K562 (cell line): ENCODE measurements at places on chromosomes 2 and 18. TPM values are rescaled to one million over a fixed set of nuclear protein-coding genes. Genes with fewer than 3 reads are reported as not detected.

The ZNF396 gene
- total RNA-seq: 1.2 and 2.0 TPM in 2 replicates

The LAMA1 gene
- 0.04 and 0.18 TPM in 2 replicates for total RNA-seq

The PLEK gene
- total RNA-seq: 0.33 and 0.56 TPM in 2 replicates

The RGPD8 gene
- 0.45 and 0.47 TPM in 2 replicates for total RNA-seq

The AGXT gene
- total RNA-seq: 0.18 TPM in 2 replicates

The RAB6C gene
- not detected in 2 replicates for total RNA-seq

The NEB gene
- 2.2 and 2.5 TPM in 2 replicates for total RNA-seq

The CDC42EP3 gene
- total RNA-seq: 2.5 and 4.2 TPM in 2 replicates

DNA sequence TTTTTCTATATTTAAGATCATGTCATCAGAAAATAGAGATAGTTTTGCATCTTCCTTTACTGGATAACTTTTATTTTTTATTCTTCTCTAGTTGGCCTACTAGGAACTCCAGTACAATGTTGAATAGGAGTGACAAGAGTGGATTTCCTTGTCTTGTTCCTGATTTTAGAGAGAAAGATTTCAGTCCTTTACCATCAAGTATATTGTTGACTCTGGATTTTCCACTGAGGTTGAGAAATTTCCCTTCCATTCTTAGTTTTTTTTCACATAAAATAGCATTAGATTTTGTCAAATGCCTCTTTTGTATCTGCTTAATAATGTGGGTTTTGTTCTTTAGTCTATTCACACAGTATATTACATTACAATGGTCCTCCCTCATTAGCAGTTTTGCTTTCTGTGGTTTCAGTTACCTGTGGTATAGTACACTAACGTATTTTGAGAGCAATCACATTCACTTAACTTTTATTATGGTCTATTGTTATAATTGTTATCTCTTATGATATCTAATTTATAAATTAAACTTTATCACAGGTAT lies 105.5 kb downstream of the THADA start:
- no peak overlapping the region for H3K4me3 ChIP-seq
- H3K27me3 ChIP-seq: no peaks in the 10 kb centered on the region
- no peaks in the 10 kb centered on the region for H3K4me1 ChIP-seq
- H3K36me3 ChIP-seq: no peaks in the 10 kb centered on the region
- H3K27ac ChIP-seq: no peak overlapping the region

DNA sequence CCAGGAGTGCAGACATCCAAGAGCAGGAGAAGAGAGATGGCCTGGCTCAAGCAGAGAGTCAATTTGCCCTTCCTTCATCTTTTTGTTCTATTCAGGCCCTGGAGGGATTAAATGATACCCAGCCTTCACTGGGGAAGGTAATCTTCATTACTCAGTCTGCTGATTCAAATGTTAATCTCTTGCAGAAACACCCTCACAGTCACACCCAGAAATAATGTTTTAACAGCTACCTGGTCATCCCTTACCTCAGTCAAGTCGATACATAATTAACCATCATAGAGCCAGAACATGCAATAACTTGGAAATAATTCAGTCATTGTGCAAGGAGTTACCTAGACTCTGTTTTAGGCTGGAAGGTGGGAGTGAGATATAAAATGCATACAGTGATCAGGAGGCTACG lies 163.7 kb upstream of the TNP1 start:
- no peak overlapping the region for H3K27ac ChIP-seq
- no peak overlapping the region for H3K4me3 ChIP-seq
- H3K36me3 ChIP-seq: no peaks in the 10 kb centered on the region
- no peak for DNase-seq
- H3K27me3 ChIP-seq: peaks cover under 1% of the 10 kb centered on the region; the same call in 1 of the 2 replicates
- H3K4me1 ChIP-seq: no peaks in the 10 kb centered on the region

GRCh38 chr2:39437522-39438296 lies 624 bp upstream of the MAP4K3 start:
- DNase-seq: peak; percentile 57
- H3K36me3 ChIP-seq: no peaks in the 10 kb centered on the region
- peak overlapping the region; percentile 81 for H3K4me3 ChIP-seq
- peak overlapping the region; percentile 89 for H3K27ac ChIP-seq

- DNase-seq: no peak
- no peaks in the 10 kb centered on the region for H3K27me3 ChIP-seq
- no peaks in the 10 kb centered on the region for H3K4me1 ChIP-seq
- no peaks in the 10 kb centered on the region for H3K36me3 ChIP-seq
- no peak overlapping the region for H3K27ac ChIP-seq
Observed at GRCh38 chr18:63879709-63880108, 7.8 kb upstream of the SERPINB2 start.

GRCh38 chr18:24009651-24010333 lies 4.8 kb upstream of the TTC39C start:
- H3K4me1 ChIP-seq: no peaks in the 10 kb centered on the region
- H3K4me3 ChIP-seq: no peak overlapping the region
- no peak for DNase-seq
- no peaks in the 10 kb centered on the region for H3K36me3 ChIP-seq

GRCh38 chr2:43110442-43110871 lies 115.9 kb downstream of the ZFP36L2 start:
- no peaks in the 10 kb centered on the region for H3K36me3 ChIP-seq
- H3K27ac ChIP-seq: no peak overlapping the region
- no peaks in the 10 kb centered on the region for H3K27me3 ChIP-seq
- peaks cover 10% of the 10 kb centered on the region; the same call in 1 of the 2 replicates for H3K4me1 ChIP-seq

- peak overlapping the region; percentile 97 for H3K27ac ChIP-seq
- H3K4me1 ChIP-seq: peaks cover 13% of the 10 kb centered on the region
- H3K27me3 ChIP-seq: peaks cover 9% of the 10 kb centered on the region
- peaks cover 17% of the 10 kb centered on the region for H3K36me3 ChIP-seq
- DNase-seq: no peak
- peak overlapping the region; percentile 99 for H3K4me3 ChIP-seq
Observed at GRCh38 chr2:42360493-42360889, 526 bp downstream of the COX7A2L start.

DNA sequence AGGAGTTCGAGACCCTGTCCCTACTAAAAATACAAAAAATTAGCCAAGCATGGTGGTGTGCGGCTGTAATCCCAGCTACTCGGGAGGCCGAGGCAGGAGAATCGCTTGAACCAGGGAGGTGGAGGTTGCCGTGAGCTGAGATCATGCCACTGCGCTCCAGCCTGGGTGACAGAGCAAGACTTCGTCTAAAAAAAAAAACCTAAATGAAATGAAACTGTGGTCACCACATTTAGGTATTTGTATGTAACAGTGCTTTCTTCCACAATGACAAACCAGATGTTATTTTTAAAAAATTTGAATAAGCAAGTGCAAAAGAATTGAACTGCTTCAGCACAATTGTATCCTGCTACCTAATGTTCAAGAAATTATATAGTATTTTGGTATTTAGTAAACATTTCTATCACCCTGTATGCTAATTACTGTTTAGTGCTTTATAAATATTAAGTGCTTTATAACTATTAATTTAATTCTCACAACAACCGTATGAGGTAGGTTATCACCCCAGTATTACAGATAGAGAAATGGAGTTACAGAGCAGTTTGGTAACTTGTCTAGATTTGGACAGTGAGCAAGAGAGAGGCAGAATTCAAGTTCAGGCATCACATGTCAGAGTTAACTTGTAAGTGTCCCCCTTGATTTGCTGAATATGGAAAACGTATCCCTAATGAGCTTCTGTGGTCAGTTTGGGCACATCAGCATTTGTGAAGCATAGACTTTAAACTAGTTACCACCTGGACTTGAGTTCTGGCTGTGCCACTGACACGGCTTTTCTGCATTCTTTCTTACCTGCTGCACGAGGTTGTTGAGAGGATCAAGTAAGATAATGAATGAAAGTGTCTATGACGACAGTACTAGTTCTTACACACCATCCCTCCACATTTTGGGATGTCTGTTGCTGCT lies 14.4 kb downstream of the PHLPP1 start:
- no peaks in the 10 kb centered on the region for H3K4me1 ChIP-seq
- no peak for DNase-seq
- H3K36me3 ChIP-seq: no peaks in the 10 kb centered on the region
- no peaks in the 10 kb centered on the region for H3K27me3 ChIP-seq
- no peak overlapping the region for H3K4me3 ChIP-seq

- no peak for DNase-seq
Observed at GRCh38 chr2:121819846-121820245, 64.4 kb downstream of the TSN start.

GRCh38 chr18:43009674-43010073 lies 105.8 kb downstream of the RIT2 start:
- DNase-seq: no peak
- no peak overlapping the region for H3K27ac ChIP-seq
- no peaks in the 10 kb centered on the region for H3K4me1 ChIP-seq
- no peaks in the 10 kb centered on the region for H3K27me3 ChIP-seq

- peak overlapping the region; percentile 88 for H3K27ac ChIP-seq
- peak; percentile 52 for DNase-seq
- peaks cover 8% of the 10 kb centered on the region; the same call in 1 of the 2 replicates for H3K4me1 ChIP-seq
- H3K27me3 ChIP-seq: no peaks in the 10 kb centered on the region
- no peaks in the 10 kb centered on the region for H3K36me3 ChIP-seq
Observed at GRCh38 chr2:81481242-81481993, 1176.9 kb upstream of the LRRTM1 start.

- DNase-seq: no peak
- no peak overlapping the region for H3K27ac ChIP-seq
- no peaks in the 10 kb centered on the region for H3K27me3 ChIP-seq
- H3K4me3 ChIP-seq: no peak overlapping the region
Observed at GRCh38 chr2:178592655-178593054, 112.4 kb downstream of the PLEKHA3 start.

- no peaks in the 10 kb centered on the region for H3K4me1 ChIP-seq
- no peak overlapping the region for H3K4me3 ChIP-seq
- no peak for DNase-seq
- H3K27me3 ChIP-seq: no peaks in the 10 kb centered on the region
Observed at GRCh38 chr2:7043690-7044089, 126.5 kb downstream of the RNF144A start.

- no peak overlapping the region for H3K4me3 ChIP-seq
- peaks cover 7% of the 10 kb centered on the region; the same call in 1 of the 2 replicates for H3K4me1 ChIP-seq
- DNase-seq: no peak
- no peak overlapping the region for H3K27ac ChIP-seq
Observed at GRCh38 chr18:12086249-12086648, 7.4 kb upstream of the ANKRD62 start.

GRCh38 chr18:79547413-79548076 lies 132.1 kb upstream of the CTDP1 start:
- peaks cover 17% of the 10 kb centered on the region; the same call in 1 of the 3 replicates for H3K27me3 ChIP-seq
- H3K4me1 ChIP-seq: peaks cover 12% of the 10 kb centered on the region
- no peaks in the 10 kb centered on the region for H3K36me3 ChIP-seq
- H3K4me3 ChIP-seq: no peak overlapping the region
- no peak for DNase-seq

DNA sequence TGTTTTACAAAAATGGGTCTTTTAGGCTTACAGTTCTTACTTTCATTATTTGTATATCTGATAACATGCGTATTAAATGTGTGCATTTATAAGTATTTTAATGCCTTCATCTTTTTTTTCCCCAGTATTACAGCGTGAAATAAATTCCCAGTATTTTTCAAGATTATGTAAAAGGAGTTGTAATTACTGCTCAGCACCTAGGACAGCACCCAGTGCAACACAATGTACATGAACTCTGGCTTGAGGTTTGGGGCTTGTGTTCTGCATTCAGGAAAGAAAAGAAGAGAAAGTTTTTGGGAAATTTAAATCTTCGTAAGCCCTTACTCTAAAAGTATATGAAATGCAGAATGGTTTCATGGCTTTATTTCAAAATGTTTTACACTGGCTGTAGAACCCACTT lies 16.7 kb downstream of the ZNF638 start:
- H3K36me3 ChIP-seq: peaks cover 58% of the 10 kb centered on the region
- H3K27ac ChIP-seq: no peak overlapping the region
- no peak overlapping the region for H3K4me3 ChIP-seq
- no peaks in the 10 kb centered on the region for H3K27me3 ChIP-seq
- H3K4me1 ChIP-seq: no peaks in the 10 kb centered on the region
- peak; percentile 26 for DNase-seq

GRCh38 chr2:132460781-132461180 lies 44.2 kb downstream of the GPR39 start:
- DNase-seq: no peak
- no peak overlapping the region for H3K27ac ChIP-seq
- no peaks in the 10 kb centered on the region for H3K36me3 ChIP-seq
- H3K27me3 ChIP-seq: no peaks in the 10 kb centered on the region
- no peak overlapping the region for H3K4me3 ChIP-seq

DNA sequence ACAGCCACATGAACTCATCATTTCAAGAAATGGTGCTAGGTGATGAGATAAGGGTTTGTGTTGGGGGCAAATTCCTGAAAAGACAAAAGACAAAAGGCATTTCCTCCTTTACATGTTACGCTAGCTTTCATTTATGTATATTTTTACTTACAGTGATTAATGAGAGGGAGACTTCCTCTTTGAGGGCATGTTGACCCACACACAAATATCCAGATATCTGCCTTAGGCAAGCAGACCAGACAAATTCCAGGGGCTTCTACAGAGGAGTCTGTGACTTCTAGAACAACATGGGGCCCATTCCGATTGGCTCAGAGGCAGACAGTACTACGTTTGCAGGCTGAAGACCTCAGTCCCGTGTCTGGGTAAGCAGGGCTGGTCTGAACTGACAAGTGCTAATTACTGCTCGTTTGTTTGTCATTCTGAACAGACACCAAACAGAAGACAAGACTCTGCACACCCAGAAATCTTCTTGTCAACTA lies 74.8 kb upstream of the ST6GAL2 start:
- H3K27me3 ChIP-seq: no peaks in the 10 kb centered on the region
- H3K4me3 ChIP-seq: no peak overlapping the region
- no peak for DNase-seq
- no peak overlapping the region for H3K27ac ChIP-seq

DNA sequence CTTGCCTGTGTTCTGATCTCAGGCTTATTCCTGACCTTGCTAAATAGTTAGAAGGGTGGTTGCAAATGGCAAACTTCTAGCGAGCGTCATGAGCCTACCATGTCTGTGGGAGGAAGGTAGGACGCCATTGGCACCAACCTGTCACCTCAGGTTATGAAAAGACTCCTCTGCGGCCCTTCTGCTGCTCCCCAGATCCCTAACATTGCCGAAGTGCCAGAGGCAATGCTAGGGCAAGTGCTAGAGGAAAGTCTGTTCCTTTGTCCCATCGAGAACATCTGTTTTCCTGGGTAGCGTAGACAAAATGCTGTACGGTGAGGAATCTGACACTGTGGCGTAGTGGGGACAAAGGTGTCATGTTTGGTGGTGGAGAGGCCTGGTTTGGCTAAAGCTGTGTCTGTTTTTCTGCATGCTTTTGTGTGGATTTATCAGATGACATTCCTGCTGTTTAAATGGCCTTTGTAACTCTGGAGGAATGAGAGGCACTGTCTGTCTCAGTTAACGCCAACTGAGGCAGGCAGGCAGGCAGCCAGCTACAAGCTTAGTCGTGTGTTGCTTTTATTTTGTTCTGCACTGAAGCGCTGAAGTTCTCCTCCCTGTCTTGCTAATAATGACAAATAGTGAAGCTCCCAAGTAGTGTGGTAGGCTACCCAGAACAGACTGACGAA lies 94.1 kb downstream of the PRPF40A start:
- H3K27ac ChIP-seq: no peak overlapping the region
- peaks cover 9% of the 10 kb centered on the region for H3K27me3 ChIP-seq
- no peak overlapping the region for H3K4me3 ChIP-seq
- no peaks in the 10 kb centered on the region for H3K4me1 ChIP-seq

GRCh38 chr2:72098935-72099334 lies 48.7 kb downstream of the CYP26B1 start:
- H3K36me3 ChIP-seq: no peaks in the 10 kb centered on the region
- no peaks in the 10 kb centered on the region for H3K4me1 ChIP-seq
- no peak overlapping the region for H3K4me3 ChIP-seq
- DNase-seq: no peak
- no peak overlapping the region for H3K27ac ChIP-seq
- peaks cover 4% of the 10 kb centered on the region; the same call in 1 of the 3 replicates for H3K27me3 ChIP-seq
